ENCODE measurements at places on chromosomes 6 and 20.

GRCh38 chr20:32577657-32578056 is 7.5 kb downstream of the NOL4L start:
- DNase-seq: no peak

DNA sequence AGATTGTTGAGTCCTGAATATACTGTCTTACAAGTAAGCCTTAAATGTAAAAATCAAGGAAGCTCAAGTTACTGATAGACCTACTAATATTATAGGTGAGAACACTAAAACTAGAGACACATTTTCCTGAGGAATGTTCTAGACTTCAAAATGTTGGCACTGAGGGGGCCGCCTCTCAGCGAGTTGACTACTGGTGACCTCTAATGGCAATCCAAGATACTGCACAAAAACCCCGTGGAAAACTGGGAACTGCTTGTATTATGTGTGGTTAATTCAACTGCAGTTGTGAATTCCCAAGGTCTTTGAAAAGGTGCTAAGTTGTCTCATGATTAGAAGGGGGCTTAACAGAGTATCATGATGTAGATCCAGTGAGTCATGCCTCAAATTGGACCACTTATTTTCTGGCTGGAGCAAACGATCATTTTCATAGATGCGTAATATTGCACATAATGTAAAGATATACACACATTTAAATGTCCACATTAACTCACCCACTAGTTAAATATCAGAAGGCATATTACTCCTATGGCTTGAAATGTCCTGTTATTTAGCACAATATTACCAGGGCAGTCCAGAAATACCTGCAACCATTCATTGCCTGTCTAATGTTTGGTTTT is 336.2 kb downstream of the FOXA2 start:
- DNase-seq: no peak

- DNase-seq: no peak
Measured at GRCh38 chr6:166507809-166508564, 78.5 kb downstream of the RAMACL start.

GRCh38 chr6:56416247-56416646 is 168.9 kb upstream of the COL21A1 start:
- DNase-seq: no peak

GRCh38 chr20:47851774-47852173 is 66.5 kb upstream of the SULF2 start:
- DNase-seq: no peak

DNA sequence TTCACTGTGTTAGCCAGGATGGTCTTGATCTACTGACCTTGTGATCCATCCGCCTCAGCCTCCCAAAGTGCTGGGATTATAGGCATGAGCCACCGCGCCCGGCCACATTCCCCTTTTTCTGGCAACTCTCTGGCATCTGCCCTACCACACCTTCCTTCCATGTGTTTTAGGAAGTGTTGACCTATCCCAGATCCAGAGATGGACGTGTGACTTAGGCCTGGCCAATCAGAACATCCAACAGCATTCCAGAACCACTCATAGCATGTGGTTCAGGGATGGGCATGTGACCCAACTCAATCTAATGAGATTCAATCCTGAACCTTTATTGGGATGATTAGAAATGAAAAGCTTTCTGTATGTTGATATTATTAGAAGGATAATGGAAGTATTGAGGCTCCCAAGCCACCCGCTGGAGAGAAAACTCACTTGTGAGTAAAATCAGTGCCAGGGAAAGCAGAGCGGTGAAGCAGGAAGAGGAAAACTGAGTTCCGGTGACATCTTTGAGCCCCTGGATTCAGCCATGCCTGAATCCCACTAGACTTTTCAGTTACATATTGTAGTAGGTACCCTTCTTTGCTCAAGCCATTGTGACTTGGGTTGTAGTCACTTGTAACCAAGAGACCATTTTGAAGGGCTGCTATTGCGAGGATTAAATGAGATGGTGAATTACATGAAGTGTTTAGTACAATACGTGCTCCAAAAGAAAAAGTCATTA is 42.8 kb upstream of the ARFGEF2 start:
- DNase-seq: no peak

- DNase-seq: no peak
Measured at GRCh38 chr6:130364224-130364780, 1.5 kb upstream of the TMEM200A start.

DNA sequence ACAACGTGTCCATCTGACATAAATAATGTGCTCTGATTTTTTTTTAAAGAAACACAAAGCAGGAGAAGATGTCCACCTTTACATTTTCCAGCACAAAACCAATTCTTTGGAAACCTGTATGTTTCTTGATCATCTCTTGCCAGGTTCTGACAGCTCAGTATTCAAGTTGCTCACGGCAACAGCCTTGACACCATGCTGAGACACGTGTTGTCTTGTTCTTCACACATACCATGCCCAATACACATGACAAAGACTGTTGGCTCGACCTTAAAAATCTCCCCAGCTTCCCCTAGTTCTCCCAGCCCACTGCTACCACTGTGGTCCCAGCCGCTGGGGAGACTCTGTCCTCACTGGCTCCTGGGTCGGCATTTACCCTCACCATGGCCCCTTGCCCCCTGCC is 518.9 kb downstream of the PREX1 start:
- DNase-seq: no peak

- DNase-seq: no peak
Measured at GRCh38 chr6:114169763-114170162, 173.1 kb downstream of the HS3ST5 start.

- DNase-seq: no peak
Measured at GRCh38 chr6:29679962-29680361, 990 bp downstream of the ZFP57 start.

GRCh38 chr6:130107710-130108109 is 89.3 kb downstream of the L3MBTL3 start:
- no peak for DNase-seq

DNA sequence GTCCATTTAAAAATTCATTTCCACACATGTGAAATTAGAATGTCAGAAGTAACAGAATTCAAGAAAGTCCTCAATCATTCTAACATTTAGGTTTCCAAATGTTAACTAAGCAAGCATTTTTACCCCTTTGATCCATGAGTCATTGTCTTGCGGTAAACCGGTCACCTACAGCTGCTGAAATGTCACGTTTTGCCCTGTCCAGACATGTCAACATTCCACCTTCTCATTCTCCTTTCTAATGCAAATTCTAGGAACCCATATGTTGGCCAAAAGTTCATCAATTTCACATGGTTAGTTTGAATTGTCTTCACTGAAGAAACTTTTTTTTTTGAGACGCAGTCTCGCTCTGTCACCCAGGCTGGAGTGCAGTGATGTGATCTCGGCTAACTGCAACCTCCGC is 117.2 kb downstream of the IPCEF1 start:
- DNase-seq: no peak

GRCh38 chr20:35854713-35855348 is 83.0 kb downstream of the PHF20 start:
- DNase-seq: no peak

DNA sequence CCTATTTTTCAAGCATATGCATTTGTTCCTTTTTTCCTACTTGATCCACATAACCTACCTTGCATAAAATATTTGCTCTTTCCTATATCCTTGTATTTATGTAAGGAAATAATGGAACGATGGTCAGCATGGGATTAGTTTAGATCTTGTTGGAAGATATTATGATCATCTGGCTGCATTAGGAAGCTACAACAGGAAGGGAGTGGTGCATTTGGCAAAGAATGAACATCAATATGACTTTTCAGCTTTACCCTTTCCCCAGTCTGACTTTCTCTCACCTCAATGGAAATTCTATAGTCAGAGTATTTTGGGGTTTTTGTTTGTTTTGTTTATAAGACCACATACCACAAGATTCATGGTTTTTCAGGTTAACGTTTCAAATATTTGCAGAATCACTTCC is 66.0 kb downstream of the HS3ST5 start:
- no peak for DNase-seq

- peak; percentile 67 for DNase-seq
Measured at GRCh38 chr20:5848711-5849505, 98.7 kb downstream of the SHLD1 start.

DNA sequence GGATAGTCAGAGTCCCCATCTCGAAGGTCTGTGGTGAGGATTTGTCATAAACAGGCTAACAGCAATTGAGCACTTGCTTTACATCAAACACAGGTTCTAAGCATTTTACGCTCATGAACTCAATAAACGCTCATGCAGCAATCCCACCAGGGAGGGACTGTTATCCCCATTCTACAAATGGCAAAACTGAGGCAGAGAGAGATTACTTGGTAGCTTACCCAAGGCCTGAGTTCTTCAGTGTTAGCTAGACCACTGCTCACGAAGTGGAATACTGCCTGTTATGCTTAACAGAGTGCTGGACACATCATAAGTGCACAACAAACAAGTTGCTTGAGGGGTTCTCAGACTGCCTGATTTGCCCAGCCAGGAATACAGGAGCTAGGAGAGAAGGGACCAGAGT is 23.7 kb upstream of the TCP11 start:
- DNase-seq: no peak
